Activated CD4-positive, alpha-beta T cell treated with anti-CD3 and anti-CD28 coated beads for 4 hours (primary cell): ENCODE measurements at places on chromosomes 12 and 14.
A peak's percentile ranks its signal among the peaks of the same experiment; 100 is the strongest.

- no peak for DNase-seq
Measured at GRCh38 chr14:104794099-104794498, 1.4 kb downstream of the AKT1 start.

GRCh38 chr14:105323663-105324062, 9.1 kb downstream of the PACS2 start:
- DNase-seq = no peak

DNA sequence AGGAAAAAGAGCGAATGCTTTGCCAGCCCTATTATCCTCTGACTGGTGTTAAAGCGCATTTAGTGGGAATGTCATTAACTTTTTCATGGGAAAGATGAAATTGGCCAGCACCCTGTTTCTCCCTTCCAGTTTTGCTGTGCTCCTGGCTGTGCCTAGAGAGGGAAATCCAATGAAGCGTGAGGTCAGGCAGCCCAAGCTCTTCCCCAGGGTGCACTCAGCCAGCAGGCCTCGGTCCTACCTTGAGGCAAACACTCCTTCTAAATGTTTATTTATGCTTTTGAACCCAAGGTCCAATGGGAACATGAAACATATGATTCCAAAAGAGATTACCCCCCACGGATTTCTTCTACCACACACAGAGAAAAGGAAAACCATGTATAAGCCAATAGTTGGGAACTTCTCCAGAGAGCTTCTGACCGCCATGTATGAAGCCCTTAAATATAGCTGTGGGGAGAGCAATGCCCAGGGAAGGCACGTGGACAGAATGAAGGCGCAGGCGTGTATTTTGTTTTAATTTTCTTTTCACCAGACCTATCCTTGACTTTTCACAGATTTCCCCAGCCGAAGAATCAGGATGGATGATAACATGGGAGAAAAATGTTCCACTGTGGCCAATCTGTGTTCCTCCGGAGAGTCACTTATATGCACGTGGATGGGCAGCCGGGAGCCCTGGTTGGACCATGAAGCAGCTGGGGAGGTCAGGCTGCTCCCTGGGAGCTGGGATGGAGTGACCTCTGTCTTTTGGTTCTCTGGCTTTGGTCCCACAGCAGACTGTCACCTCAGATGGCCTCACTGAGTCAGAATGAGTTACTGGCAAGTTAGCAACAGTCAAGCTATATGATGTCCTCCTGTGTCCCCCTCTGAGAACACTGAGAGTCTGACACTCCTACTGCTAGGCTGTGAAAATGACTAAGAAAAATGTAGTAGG, 37.3 kb downstream of the GPR135 start:
- DNase-seq = no peak

GRCh38 chr12:64609536-64610078, 688 bp upstream of the RASSF3 start:
- peak; percentile 5 for DNase-seq

DNA sequence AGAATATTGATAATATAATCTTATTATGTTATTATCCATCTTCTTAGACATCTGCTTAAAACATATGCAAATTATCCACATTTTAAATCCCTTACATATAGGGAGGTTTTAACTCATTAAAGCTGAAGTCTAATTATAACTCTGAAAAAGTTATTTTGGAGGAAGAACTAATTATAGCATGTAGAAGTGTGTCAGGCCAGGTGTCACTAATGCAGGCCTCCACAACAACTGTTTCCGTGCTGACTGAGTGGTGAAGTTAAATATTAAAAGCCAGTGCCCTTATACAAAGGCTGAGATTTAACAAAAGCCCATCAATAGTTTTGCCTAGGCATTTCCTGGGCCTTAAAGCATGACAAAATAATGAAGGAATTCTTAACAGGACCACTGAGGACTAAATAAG, 157.4 kb downstream of the LRRK2 start:
- DNase-seq = no peak
